ENCODE measurements at places on chromosomes 1 and 21.

- no peak for DNase-seq
Observed at GRCh38 chr1:99598738-99599411, 47.0 kb upstream of the PALMD start.

- DNase-seq, result no peak
Observed at GRCh38 chr1:209342441-209343175, 240.9 kb upstream of the CAMK1G start.

GRCh38 chr1:242522304-242522945, 2.1 kb downstream of the PLD5 start:
- no peak for DNase-seq

- DNase-seq, result no peak
Observed at GRCh38 chr1:172670316-172670715, 11.4 kb downstream of the FASLG start.

GRCh38 chr21:38351176-38351959, 94.6 kb downstream of the KCNJ15 start:
- no peak for DNase-seq

DNA sequence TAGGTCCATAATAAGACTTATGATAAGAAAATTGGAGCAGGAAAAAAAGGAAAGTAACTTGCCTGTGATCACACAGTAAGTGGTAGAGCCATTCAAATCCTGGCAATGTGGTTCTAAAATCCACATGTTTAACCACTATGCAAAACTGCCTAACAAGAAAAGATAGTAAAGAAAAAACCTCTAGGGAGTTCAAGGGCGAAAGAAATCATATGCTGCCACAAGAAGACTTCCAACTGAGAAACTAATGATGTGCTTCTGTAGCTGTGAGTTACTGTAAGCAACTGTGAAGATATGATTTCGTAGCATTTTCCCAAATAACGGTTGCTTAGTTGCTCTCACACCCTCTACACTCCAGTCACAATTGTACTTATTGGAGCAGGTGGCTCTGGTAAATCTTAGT, 20.9 kb upstream of the LYPLAL1 start:
- DNase-seq, result no peak

- DNase-seq, result no peak
Observed at GRCh38 chr1:7705908-7706216, 65.2 kb upstream of the VAMP3 start.

DNA sequence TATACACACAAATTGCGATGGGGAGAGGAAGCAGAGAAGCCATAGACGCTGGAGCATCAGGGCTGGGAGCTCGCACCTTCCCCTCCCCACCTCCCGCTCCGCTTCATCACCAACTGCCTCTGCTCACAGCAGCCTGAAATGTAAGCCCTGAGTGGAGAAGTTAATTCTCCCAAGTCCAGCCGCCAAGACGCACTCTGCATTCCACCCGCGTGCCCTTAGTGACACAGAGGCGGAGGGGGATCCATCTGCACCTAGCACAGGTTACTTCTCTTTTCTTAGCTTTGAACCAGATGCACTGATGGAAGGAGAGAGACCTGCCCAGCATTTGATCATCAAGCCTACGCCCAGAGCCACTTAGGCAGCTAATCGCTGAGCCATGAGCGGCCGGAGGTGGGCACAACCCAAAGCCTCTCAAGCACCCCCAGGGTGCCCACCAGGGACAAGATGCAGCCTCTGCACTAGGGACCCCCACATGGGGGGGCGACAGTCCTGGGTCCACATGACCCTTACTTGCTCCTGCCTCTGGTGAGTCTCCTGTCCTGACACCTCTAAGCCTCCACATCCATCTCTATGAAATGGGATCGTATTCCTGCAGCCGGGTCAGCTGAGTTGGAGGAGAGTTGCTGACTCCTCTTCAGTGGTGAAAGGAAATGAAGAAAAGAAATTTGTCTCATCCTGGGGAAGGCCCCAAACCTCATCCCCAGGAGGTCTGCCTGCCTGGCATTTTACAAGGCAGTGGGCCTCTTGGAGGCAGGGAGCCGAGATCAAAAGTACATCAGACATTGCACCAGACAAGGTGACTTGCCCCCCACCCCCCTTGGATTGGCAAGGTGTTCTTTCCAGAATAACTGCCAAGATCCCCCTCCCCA, 316.2 kb downstream of the MATN1 start:
- no peak for DNase-seq

GRCh38 chr1:86928819-86929218, 14.4 kb downstream of the HS2ST1 start:
- DNase-seq, result no peak

DNA sequence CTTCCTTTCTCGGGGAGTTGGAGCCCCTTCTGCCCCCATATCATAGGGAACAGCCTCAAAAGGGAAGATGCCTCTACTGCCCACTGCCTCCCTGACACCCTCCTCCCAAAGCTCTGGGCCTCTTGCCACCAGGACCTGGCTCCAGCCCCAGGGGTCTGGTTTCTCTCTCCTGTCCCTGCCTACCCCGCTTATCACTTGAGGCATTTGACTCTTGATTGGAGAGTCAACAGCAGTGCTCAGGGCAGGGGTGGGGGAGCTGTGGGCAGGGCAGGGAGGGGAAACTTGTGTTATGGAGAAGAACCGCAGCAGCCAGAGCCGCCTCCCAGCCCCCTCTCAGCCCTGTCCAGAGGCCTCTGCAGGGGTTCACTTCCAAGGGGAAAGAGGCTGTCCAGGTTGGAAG, 573 bp downstream of the TRIM63 start:
- no peak for DNase-seq

DNA sequence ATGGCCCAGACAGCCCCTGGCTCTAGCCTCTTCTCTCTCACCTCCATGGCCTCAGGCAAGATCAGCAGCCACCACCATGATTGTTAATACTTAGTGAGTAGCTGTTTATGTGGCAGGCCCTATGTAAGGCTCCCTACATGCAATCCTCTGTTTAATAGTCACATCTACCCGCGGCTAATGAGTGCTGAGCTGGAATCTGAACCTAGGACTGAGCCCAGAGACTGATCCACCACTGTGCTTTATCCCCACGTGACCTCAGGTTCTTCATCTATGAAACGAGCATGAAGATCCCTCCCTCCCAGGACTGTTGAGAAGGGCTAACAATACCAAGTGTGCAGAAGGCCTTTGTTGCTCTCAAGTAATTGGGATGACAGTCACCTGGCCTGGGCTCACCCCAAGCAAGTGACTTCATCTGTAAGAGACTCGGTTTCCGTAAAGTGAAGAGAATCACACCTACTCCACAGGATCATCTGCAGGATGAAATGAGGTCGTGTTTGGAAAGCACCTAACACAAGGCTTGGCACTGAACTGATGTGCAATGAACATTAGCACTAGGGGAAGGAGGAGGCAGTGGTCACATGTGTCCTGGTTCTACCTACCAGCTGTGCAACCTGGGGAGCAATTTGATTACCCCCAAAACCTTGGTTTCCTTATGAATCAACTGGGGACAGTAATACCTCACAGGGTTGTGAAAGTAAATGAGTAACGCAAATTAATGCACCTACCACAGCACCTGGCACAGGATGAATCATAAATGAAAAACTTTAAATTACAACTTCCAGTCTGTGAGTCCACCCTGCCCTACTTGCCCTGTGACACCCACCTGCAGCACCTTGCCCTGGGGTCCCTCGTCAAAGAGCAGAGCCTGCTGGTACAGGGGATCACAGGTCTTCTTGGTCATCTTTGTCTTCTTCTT, 37.2 kb downstream of the RIMS3 start:
- no peak for DNase-seq

GRCh38 chr1:73801912-73802429, 396.0 kb downstream of the LRRIQ3 start:
- DNase-seq, result no peak

DNA sequence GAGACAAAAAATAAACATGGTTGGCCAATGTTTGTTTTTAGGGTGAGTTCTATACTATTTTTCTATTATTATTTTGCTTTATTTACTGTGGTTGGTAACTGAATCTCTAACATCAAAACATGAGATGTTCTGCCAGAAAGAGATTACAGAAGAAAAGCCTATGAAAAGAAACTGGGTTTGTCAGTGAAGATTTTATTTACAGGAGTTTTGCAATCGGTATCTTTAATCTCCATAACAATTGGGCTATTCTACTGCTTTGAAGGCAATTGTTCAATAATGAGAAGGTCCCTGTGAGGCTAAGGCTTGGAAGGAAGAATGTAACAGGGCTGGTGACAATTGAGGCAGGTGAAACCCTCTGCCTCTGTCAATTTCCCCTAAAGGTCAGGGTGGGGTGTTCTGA, 155.5 kb downstream of the CLIC6 start:
- DNase-seq, result no peak
